Stimulated activated CD8-positive, alpha-beta memory T cell treated with anti-CD3 and anti-CD28 coated beads, Interleukin-15, amount 100 ng/mL, for 4 hours (primary cell): ENCODE measurements at places on chromosomes 2 and 18.

DNA sequence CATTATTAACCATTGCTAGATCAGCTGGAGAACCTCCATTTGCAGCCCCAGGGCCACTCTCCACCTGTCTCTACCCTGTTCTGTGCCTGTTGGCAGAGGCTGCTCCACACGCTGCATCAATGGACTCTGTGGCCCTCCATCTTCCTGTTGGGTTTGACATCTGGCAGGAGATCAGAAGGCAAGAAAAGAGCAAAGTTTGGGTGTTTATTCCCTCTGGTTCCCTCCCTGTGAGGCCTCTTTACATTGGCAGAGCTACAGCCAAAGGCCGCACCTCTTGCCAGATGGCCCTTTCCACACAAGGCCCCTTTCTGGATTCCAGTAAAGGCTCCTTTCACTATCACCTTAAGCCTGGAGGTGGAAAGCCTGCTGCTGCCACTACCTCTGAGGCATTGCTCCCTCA is 110.9 kb upstream of the RND3 start:
- DNase-seq, result no peak

DNA sequence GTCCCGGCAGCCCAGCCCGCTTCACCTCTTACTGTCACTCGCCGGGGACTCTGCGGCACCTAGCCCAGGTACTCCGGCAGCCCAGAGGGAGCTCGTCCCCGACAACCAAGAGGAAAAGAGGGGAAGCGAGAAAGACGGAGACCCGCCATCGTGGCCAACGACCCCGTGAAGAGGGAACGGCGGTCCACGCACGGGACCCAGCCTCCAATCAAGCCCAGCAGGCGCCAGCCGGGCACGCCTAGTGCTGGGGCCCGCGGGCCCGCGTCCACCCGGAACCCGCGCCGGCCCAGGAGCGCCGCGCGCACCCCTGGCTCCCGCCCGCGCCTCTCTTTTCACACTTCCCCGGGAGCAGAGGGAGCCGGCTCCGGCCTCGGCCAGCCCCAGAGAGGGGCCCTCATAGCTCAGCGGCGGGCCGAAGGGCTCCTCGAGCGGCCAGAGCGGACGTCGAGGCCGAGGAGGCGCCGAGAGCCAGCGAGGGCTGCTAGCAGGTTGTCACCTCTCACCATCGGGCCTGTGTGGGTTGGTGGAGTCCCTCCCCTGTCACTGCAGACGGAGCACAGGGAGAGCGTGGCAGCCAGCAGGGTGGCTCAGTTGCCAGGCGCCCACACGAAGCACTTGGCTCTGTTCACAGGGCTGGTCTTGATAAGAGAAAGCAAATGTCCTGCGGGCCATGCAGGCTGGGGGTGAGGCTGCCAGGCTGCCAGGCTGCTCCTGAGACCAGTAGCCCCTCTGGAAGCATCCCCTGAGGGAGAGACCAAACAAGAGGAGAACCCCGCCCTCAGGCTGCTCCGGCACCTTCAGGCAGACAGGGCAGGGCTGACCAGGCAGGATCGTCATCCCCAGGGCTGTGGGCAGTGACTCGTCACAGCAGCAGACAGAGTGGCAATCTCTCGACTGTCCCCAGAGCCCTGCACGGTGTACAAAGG is 36.9 kb upstream of the KLF11 start:
- no peak for DNase-seq

- no peak for DNase-seq
Observed at GRCh38 chr2:30031184-30031583, 109.8 kb upstream of the ALK start.

- no peak for DNase-seq
Observed at GRCh38 chr2:134667541-134667940, 51.3 kb downstream of the TMEM163 start.

GRCh38 chr2:164910101-164910899 is 45.0 kb downstream of the SLC38A11 start:
- DNase-seq, result no peak

GRCh38 chr18:71665131-71665530 is 879.0 kb downstream of the CBLN2 start:
- no peak for DNase-seq

DNA sequence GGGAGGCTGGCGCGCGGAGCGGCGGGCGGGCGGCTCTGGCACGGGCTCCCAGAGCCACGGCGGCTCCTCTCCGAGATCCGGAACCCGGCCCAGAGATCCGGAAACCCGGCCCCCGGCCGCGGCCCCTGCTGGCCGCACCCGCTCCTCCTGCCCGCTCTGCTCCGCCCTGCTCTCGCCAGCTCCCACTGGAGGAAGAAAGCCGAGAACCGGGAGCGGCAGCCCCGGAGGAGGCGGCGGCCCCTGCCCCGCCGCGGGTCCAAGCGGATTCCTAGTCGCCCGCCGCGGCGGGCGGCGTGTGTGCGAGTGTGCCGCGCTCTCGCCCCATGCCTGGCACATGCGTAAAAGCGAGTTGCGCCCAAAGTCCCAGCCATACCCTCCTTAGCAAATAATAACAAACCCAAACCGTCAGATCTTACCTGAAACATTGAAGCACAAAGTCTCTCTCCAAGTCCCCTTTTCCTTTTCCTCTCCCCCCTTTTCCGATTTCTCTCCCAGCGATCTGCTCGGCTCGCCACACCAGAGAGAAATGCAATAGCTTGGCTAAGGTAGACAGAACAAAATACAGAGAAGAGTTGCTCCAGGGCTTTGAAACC is 108.7 kb upstream of the KCTD1 start:
- DNase-seq, result no peak

GRCh38 chr2:54546923-54547720 is 91.0 kb downstream of the SPTBN1 start:
- no peak for DNase-seq

GRCh38 chr2:130720528-130720927 is 8.3 kb upstream of the GPR148 start:
- DNase-seq, result no peak

DNA sequence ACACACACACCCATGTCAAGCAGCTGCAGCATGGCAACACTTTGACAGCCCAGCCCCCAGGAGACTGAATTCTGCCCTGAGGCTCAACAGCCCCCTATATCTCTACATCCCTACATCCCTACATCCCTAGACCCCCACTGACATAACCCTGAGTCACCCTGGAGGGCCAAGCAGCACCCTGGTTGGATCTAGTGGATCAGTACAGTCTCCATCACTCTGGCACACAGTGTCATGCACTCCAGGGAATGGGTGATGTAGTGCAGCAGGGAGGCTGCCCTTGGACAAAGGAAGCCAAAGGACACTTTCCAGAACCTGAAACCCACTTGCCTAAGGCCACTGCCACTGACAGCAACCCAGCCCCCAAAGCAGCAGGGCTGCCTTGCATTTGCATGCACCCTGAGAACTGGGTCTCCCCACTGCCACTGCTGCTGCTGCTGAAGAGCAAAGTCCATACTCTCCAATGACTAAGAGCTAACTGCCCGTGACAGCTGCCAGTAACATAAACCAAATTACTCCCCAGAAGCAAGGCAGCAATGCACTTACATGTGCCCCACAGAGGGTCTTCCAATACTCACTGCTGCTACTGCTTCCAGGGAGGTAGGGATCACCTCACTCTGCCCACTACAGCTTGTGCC is 681.6 kb upstream of the KLHL29 start:
- no peak for DNase-seq

GRCh38 chr2:224151161-224151560 is 112.1 kb upstream of the SERPINE2 start:
- DNase-seq, result no peak

DNA sequence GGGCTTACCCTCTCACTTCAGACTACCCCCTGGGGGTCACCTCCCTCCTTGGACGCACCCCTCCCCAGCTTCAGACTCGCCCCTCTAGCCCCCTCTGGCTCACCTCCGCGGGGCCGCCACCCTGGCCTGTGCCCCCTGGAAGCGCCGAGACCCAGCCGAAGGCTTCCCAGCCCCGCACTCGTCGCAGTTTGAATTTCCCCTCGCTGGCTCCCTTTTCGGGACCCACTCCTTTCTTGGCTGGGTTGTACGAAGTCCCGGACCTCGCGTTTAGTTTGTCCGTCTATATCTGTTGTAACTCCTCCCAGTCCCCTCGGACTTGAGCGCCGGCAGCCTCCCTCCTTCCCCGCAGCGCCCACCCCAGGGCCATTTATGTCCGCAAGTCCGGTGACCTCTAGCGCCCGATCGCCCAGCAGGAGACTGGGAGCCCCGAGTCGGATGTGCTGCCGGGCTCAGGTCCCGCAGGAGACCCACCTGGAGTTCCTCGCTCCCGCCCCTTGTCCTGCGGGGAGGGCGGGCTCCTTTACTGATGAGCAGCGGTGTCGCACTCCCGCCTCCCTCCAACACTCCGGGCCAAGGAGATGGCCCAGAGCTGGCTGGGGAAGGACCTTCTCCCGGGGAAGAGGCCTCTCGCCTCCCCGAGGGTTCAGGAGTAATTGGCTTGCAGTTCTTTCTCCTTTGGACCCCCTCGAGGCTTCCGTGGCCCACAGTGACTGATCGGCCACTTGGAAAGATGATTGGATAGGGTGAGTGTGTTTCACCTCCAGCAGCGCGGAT is 692 bp upstream of the RAX start:
- no peak for DNase-seq

DNA sequence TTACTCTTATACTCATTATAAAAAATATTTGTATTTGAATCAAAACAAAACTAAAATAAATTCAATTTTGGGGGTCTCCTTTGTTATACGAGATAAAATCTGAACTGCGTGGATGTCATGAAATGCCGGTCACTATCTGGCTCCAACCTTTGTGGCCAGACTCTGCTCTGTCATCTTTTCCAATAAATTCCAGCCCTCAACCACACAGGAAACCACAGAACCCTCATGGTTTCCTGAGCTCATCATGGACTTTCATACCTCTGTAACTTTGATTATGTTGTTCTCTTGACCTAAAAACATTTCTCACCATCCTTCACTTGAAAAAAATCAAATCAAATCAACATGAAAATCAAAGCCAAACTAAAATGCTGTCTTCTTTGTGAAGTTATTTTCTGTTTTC is 724.7 kb downstream of the METTL4 start:
- DNase-seq, result no peak

DNA sequence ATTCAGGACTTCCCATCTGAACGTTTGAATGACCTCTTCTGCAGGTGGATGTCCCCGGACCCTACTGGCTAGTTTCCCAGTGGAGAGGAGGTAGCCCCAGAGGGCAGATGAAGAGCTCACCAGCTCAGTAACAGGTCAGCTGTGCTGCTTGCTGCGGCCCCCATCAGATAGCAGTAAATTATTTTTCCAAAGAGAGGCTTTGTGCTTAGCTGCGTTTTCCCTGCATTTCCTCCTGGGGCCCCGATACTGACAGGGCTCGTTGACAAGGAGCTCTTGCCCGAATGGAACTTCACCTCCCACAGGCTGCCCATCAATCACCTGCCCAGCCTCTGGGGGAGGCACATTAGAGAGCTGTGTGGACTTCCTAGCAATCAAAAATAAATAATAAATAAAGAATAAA is 185.8 kb downstream of the DOK6 start:
- DNase-seq, result no peak

DNA sequence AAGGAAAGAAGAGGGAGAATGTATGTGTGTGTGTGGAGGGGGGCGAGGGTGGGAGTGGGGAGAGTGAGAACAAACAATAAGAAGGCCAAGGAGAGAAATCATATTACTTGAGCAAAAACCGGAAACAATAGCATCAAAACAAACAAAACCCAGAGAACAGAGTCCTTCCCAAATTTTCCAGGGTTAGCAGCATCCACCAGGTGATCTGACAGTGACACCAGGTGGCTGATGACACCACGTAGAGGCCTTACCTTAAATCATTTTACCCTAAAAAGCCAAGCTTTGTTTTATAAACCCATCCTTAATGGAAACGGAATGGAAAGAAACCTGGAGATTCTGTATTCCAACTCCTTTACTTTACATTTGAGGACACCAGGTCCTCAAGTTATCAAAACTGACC is 42.9 kb downstream of the CDCA7 start:
- no peak for DNase-seq

GRCh38 chr18:54240629-54241107 is 16.2 kb upstream of the MBD2 start:
- DNase-seq, result no peak

DNA sequence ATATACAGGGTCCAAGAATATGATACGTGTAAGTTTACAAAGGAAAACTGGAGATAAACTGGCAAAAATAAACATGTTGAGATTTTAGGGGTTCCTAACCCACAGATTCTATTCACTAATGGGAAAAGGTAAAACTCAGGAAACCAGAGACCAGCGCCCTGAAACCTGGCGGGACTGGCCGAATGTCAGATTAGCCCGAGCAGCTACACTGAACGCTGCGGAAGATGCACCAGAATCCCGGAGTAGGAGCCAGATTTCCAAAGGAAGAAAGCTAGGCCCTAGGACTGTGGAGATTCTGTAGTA is 679 bp upstream of the WDR75 start:
- no peak for DNase-seq

DNA sequence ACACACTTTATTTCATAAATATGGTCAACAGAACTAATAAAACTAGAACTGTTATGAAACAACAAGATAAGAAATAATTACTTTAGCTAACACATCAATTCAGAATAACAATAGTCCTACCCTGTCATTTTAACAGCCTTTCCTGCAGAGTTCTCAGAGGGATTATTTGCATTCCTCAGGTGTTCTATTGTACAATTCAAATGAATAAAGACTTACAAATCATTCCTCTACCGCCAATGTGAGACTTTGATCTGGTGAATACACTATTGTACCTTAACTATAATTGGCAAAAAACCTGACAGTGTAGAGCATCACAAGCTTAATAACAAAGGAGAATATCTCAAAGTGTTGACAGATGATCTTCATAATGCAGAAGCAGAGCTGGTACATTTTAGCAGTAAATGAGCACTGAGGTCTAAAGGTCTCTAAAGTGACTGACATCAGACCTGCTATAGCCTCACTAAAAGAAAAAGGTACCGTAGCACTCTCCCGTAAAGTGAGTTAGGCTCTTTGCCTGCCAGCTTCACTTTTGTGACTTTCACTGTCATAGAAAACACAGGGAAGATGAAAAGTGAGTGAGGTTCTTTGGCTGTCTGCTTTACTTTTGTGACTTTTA is 118.8 kb upstream of the SP3 start:
- DNase-seq, result no peak

DNA sequence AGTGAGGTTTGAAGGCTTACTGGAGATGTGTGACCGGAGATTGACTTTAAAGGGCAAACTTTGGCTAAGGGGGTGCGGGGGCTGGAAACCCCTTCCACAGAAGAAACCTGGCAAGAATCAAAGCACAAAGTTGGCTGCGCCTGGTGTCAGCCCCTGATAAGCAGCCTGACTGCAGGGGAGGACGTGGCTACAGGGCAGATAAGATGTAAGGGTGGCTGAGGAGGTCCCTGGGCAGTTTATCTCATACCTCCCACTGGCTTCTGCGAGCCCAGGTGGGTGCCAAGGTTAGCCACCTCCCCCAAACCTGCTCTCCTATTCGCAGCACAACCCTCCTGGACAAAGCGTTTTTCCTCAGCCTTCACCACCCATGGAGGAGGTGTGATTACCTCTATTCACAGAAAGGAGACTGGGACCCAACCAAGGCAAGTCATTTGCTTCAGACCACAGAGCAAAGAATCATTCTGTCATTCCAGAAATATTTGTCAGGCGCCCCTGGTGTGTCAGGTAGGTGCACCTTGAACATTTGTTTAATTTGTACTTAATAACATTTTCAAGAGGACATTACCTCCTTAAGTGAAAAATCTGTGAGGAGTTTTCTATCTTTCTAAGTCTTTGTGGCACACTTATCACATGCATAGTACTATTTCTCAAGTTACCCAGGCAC is 73.1 kb upstream of the IL1R1 start:
- DNase-seq, result no peak
